Calu3 (cell line): ENCODE measurements at places on chromosomes 3 and 15. TPM values are rescaled to one million over a fixed set of nuclear protein-coding genes. Genes with fewer than 3 reads are reported as not detected.
A peak's percentile ranks its signal among the peaks of the same experiment; 100 is the strongest.

Gene MOBP
- 0.57 TPM in 1 of 2 replicates, not detected in the other for total RNA-seq

Gene CNTN4
- total RNA-seq, result 1.6 and 2.9 TPM in 2 replicates

Gene ARPC4
- 133 and 141 TPM in 2 replicates for total RNA-seq

Gene CGNL1
- total RNA-seq, result 1.8 and 3.3 TPM in 2 replicates

Gene CFAP100
- total RNA-seq, result not detected in 2 replicates

DNA sequence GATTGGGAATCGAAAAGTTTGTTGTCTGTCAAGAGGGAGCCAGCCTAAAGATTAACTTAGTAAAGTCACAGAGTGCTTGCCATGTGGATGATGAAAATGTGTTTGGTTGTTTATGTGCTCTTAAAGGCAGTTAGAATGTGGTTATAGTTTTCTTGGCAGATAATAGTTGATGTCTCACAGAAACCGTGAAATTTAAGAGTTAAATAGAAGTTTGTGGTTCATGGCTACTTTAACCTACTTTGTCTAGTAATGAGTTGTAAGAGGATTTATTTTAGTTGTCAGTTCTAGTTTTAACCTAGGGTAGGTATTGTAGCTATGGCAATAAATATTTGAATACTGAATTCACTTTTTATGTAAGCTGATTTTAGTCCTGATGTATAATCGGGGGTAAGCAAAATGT is 36.4 kb upstream of the EIF3J start:
- H3K27ac ChIP-seq, result no peak overlapping the region
- DNase-seq, result no peak
- H3K36me3 ChIP-seq, result peaks cover 3% of the 10 kb centered on the region
- no peaks in the 10 kb centered on the region for H3K27me3 ChIP-seq
- no peak overlapping the region for H3K4me3 ChIP-seq

DNA sequence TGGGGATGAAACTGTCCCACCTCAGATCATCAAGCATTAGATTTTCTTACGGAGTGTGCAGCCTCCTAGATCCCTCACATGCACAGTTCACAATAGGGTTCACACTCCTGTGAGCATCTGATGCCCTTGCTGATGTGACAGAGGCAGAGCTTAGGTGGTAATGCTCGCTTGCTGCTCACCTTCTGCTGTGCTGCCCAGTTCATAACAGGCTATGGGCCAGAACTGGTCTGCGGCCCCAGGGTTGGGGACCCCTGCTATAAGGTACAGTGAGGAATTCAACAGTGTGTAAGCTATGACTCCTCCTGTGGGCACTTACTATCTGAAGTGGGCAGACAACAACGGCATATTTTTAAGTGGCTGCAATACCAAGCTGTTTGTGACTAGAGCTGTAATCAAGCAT is 187.9 kb upstream of the BHLHE40 start:
- no peak overlapping the region for H3K4me3 ChIP-seq
- H3K27me3 ChIP-seq, result no peaks in the 10 kb centered on the region

DNA sequence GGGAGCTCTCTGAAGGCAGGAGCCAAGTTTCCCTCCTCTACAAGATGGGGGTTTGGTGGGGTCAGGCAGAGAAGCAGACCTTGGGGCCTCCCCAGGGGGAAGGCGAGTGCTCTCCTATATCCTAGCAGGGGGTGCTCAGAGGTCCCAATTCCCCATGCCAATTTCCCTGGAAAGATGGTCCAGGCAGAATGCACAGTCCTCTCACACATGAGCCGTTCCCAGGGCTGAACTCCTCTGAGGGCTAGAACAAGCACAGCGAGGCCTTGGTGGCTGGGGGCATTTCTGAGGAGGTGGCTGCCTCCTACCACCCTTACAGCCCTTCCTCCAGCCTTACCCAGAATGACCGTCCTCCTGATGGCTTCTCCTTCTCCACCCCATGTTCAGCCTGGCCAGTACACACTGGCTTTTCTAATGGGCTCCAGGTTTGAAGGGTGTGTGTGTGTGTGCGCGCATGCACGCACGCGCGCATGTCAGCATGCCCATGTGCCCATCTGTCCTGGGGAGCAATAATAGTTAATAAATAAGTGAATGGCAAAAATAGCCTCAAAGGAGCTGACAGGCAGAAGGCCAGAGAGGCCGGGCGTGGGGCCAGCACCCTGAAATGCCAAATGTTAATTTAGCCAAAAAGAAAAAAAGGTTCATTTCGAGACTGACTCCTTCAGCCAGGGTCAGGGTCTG is 24.4 kb downstream of the ADCY5 start:
- DNase-seq, result no peak
- H3K4me3 ChIP-seq, result no peak overlapping the region
- H3K27ac ChIP-seq, result no peak overlapping the region
- H3K27me3 ChIP-seq, result peaks cover 40% of the 10 kb centered on the region

DNA sequence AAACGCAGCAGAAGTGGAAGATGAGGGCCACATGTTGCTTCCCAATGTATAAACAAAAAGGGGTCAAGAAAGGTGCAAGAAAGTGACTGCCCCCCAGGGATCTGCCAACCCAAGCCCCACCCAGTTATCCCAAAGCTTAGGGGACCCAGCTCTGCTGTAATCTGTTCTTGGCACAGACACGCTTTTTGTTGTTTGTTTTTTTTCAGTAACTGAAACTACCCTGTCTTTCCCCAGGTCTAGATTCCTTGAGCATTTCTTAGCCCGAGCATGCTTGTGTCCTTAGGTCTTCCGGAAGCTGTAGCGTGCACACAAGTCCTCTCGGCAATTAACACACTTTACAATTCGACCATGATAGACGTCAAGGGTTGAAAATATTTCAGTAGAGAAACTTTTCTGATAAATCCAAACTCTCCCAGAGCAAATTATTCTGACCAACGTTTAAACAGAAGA is 8.5 kb upstream of the PPARG start:
- no peaks in the 10 kb centered on the region for H3K27me3 ChIP-seq
- peaks cover 9% of the 10 kb centered on the region for H3K4me1 ChIP-seq
- H3K36me3 ChIP-seq, result no peaks in the 10 kb centered on the region
- H3K4me3 ChIP-seq, result no peak overlapping the region
- H3K27ac ChIP-seq, result no peak overlapping the region

DNA sequence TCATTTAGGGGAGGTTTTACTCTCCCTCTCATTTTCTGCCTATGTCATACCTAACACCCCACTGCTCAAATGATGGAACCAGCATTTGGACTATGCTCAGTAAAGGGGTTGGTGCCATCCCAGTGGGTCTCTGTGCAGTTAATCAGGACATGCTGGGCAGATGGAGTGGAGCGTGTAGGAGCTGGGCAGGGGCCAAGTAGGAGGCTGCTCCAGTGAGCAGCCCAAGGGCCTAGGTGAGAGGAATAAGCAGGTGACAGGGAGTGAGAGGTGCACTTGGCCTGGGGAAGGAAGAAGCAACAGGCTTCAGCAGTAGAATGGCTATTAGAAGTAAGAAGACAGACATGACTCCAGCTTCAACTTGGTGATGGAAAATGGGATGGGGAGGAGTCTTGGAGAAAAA is 72.2 kb downstream of the EPHB1 start:
- H3K36me3 ChIP-seq, result no peaks in the 10 kb centered on the region
- H3K4me1 ChIP-seq, result no peaks in the 10 kb centered on the region
- H3K4me3 ChIP-seq, result no peak overlapping the region
- no peak overlapping the region for H3K27ac ChIP-seq

- H3K36me3 ChIP-seq, result peaks cover 5% of the 10 kb centered on the region
- H3K27ac ChIP-seq, result no peak overlapping the region
- H3K4me1 ChIP-seq, result no peaks in the 10 kb centered on the region
- H3K4me3 ChIP-seq, result no peak overlapping the region
- no peaks in the 10 kb centered on the region for H3K27me3 ChIP-seq
- DNase-seq, result peak; percentile 75
These were observed 31.5 kb upstream of the TFDP2 start for GRCh38 chr3:142180761-142181362.

GRCh38 chr15:45634432-45635190 is at the start of gene SQOR:
SQOR (plus strand) TSS chr15:45635029; CDS start chr15:45658924, 23,895 bp downstream.
- peak within 1 kb of the TSS; percentile 95 for H3K27ac ChIP-seq
- peak within 1 kb of the TSS; percentile 96 for H3K4me3 ChIP-seq
- H3K36me3 ChIP-seq, result peaks cover 26% of the 10 kb centered on the region
- DNase-seq, result peak; percentile 89
- no peaks in the 10 kb centered on the region for H3K27me3 ChIP-seq
- H3K4me1 ChIP-seq, result peaks cover 26% of the 10 kb centered on the region

DNA sequence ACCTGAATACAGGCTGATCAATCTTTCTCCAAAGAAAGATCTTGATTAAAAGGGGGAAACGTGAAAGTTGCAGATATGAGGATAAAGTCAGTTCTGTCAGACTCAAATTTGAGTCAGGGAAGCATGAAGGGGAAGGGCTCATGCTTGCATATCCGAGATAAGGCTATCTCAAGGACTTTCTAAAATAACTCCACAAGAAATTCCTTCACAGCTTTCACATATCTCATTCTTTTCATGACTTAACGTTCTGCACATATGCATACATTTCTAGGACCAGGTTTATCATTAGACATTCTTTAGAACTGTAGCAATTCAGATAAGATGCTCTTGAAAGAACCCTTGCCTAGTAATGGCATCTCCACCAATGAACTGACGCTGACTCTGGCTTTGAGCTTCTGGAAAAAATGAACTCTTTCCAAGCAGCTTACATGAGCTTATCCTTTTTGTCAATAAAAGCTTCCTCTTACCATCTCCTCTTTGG is 15.9 kb downstream of the SH3GL3 start:
- H3K27me3 ChIP-seq, result peaks cover 39% of the 10 kb centered on the region
- H3K27ac ChIP-seq, result no peak overlapping the region
- no peaks in the 10 kb centered on the region for H3K36me3 ChIP-seq
- H3K4me3 ChIP-seq, result no peak overlapping the region
- H3K4me1 ChIP-seq, result no peaks in the 10 kb centered on the region
